Stimulated activated CD8-positive, alpha-beta memory T cell treated with anti-CD3 and anti-CD28 coated beads, Interleukin-7, amount 100 ng/mL, for 1 hour (primary cell): ENCODE measurements at places on chromosomes 1 and 21.

DNA sequence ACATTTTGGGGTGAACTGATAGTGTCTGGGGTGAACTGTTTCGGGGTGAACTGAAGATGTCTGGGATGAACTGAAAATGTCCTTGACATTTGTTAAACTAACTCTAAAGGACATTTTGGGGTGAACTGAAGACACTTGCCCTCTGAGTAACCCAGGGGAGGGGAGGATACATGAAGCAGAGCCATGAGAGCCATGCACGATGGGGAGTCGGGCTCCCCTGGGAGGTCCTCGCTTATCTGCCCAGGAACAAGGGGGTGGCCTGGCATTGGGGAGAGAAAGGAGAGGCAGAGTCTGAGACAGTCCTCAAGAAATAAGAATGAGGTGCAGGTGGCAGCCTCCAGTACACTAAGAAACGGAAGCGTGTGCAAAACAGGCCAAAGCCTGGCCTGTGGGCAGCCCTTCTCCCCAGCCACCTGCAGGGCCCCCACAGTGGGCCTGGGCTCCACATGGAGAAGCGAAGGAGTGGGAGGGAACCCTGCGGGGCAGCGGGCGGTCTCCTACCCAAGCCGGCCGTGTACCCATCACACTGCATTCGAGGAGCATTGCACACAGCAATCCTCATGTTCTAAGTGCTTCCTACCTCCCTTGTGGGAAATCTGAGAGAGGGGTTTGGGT lies 24.2 kb downstream of the RSPH1 start:
- DNase-seq = no peak

- no peak for DNase-seq
Observed at GRCh38 chr1:90936061-90936460, 85.8 kb downstream of the ZNF644 start.

GRCh38 chr1:206455666-206456344 lies 14.5 kb upstream of the IKBKE start:
- DNase-seq = no peak

DNA sequence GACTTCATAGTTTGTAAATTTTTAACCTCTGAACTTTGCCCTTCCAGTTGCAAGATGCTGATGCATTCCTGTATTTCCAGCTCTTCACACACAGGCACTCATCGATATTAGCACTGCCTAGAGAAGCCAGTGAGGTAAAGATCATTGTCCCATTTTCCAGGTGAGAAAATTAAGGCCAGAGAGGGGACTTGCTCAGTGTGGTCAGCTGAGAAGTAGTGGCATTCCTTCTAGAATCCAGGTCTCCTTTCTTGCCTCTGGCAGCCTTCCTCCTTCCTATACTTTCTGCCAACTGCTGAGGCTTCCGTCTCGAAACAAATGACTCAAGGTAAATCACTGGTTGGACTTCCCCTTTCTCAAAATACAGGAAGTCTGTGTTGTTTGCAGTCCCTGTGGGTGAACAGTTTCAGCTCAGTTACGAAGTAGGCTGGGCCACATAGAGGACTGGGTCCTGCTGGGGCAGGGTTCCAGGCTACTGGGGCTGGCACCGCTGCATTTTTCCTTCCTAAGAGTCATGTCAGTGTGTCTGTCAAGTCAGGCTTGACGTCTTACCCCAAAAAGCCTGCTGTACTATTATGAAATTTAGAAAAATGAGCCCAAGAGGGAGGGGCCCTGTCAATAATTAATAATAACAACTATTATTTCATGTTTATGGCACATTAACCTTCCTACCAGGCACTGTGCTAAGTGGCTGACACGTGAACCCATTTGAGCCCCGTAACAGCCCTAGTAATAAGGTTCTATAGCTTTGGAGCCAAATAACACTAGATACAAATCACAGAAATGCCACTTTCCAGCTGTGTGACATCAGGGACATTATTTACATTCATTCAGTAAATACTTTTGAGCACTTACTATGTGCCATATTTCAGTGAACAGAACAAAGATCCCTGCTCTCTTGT lies 16.6 kb upstream of the RNF19B start:
- DNase-seq = no peak

- no peak for DNase-seq
Observed at GRCh38 chr1:232795497-232796053, 9.6 kb upstream of the MAP10 start.

DNA sequence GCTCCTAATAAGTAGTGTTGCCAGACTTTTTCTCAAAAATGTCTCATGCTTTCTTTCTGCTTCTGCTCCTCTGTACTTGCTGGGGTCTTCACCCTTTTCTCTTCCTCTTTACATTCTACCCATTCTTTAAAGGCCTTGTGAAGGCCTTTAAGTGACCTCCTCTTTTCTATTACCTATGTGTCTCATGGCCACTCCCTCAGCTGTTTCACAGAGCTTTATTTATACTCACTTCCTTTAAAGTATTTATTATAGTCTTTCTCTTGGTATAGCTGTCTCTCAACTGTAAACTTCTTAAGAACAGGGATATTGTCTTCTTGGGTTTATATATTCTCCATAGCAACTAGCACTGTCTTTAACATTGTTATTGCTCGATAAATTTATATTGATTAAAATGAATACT lies 792 bp downstream of the GOLPH3L start:
- DNase-seq = no peak

DNA sequence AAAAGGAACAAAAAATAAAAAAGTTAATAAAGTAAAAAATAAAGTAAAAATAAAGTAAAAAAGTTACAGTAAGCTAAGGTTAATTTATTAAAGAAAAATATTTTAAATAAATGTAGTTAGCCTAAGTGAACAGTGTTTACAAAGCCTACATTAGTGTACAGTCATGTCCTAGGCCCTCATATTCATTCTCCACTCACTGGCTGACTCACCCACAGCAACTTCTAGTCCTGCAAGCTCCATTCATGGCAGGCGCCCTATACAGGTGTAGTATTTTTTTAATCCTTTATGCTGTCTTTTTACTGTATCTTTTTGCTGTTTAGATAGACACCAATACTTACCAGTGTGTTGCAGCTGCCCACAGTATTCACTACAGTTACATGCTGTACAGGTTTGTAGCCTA lies 12.4 kb downstream of the ADAR start:
- DNase-seq = no peak

DNA sequence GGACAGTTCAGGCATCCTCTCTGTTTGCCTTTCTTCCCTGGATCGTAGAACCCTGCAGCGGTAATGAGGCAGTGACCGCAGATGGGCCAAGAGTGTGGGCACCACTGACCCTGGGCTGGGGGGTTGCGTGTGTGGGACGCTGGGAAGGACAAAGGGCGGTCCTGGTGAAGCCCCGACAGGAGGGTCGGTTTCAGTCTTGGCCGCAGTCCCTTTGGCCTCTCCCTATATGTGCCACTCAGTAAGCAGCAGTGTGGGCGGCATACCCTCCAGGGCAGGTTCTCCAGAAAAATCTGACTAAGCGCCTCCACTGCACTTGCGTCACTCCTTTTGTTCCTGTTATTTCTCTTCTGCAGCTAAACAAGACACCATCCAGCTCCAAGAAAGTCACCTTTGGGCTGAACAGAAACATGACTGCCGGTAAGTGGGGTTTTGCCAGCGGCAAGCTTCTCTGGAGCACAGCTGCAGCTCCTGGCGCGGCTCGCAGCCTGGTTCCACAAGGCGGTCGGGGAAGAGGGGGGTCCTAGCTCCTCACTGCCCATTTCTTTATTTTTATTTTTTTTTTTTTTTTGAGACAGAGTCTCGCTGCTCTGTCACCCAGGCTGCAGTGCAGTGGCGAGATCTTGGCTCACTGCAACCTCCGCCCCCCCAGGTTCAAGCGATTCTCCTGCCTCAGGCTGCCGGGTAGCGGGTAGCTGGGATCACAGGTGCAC lies 27.7 kb upstream of the PDXK start:
- DNase-seq = no peak

GRCh38 chr1:77541162-77541545 lies 141.3 kb downstream of the ZZZ3 start:
- no peak for DNase-seq

DNA sequence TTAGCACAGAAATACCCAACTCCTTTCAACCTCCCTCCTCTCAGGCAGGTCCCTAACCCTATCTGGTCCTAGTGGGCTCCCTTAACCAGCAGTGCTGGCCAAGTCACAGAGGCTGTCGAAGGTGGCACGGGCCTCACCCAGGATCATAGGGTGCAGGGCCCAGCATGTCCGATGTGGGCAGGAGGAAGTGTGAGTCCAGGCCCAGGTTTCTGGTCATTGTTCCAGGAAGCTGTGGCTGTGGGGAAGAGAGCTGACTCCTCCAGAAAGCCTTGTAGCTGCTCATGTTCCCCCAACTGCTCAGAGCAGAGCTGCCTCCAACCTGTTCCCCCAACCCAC lies 2.4 kb downstream of the CCDC17 start:
- DNase-seq = no peak

GRCh38 chr1:108152782-108153222 lies 47.3 kb downstream of the SLC25A24 start:
- no peak for DNase-seq

DNA sequence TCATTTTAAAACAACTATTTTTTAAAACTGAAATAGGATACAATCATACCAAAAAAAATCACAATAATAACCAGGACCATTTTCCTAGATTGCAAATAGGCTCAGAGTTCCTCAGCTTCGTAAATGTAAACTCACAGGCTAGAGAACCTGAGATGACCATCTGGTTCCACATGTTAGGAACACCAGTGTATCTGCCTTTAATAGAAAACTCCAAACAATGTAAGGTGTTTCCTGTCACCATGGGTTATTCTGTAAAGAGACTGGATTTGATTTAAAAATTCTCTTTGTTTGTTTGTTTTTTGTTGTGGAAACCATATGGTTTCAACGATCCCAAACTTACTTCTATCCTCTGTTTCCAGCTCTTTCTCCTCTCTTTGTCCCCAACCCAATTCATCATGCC lies 197.5 kb downstream of the ZZZ3 start:
- DNase-seq = no peak
